ENCODE measurements at places on chromosomes 4 and X. TPM values are rescaled to one million over a fixed set of nuclear protein-coding genes. Genes with fewer than 3 reads are reported as not detected.
A peak's percentile ranks its signal among the peaks of the same experiment; 100 is the strongest.

DNA sequence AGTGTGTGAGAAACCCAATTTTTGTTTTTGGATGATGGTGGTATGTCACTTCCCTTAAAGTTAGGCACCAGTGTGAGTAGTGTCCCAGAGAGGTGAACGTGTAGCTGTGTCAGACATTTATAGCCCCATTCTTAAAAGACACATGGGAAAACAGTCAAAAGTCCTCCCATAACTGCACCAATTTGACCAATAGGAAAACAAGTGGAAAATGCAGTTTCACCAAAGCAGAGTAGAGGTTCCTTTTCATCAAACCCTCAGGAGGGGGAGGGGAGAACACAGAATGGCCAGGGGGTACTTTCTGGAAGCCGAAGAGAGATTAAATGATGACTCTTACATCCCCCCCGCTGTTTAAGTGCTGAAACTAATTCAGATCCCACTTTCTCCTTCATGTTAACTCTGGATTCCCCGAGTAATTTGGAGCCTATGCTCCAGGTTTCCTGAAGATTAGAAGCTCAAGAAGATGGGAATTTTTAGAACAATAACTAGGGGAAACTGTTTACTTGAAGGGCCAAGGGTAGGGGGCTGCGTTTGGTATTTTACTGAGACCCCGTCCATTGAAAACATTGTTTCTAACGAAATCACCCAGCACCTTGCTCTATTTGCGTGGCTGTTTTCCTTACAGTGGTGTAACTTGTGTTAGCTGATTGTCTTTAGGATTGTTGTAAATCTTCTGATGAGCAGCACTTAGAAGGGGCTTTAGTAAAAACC lies 2.1 kb upstream of the LEF1 start:
- DNase-seq: no peak

DNA sequence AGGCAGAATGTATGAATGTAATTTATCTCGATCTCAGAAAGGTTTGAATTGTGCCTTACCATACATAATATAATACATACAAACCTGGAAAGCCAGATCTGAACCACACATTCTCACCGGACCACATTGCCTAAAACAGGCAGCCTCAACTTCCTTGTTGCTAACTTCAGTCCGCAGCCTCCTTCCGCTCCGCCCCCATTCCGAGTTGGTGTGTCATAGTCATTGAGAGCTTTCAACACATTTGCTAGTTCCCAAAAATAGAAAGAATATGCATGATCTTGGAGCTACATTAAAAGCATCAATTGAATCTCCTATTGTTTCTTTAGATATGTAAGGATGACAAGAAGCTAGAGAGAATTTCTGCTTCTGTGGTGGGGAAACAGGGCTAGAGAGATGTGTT lies 127.2 kb downstream of the ARHGEF9 start:
- DNase-seq: peak; percentile 86

GRCh38 chrX:136684120-136684519 lies 36.2 kb downstream of the CD40LG start:
- no peak for DNase-seq

The ARL9 gene
- total RNA-seq: 1.5 TPM

The KCTD8 gene
- total RNA-seq: not detected
